Stimulated activated CD4-positive, alpha-beta T cell treated with anti-CD3 and anti-CD28 coated beads, Interleukin-15, amount 100 ng/mL, for 1 hour (primary cell): ENCODE measurements at places on chromosomes 1 and 21.

DNA sequence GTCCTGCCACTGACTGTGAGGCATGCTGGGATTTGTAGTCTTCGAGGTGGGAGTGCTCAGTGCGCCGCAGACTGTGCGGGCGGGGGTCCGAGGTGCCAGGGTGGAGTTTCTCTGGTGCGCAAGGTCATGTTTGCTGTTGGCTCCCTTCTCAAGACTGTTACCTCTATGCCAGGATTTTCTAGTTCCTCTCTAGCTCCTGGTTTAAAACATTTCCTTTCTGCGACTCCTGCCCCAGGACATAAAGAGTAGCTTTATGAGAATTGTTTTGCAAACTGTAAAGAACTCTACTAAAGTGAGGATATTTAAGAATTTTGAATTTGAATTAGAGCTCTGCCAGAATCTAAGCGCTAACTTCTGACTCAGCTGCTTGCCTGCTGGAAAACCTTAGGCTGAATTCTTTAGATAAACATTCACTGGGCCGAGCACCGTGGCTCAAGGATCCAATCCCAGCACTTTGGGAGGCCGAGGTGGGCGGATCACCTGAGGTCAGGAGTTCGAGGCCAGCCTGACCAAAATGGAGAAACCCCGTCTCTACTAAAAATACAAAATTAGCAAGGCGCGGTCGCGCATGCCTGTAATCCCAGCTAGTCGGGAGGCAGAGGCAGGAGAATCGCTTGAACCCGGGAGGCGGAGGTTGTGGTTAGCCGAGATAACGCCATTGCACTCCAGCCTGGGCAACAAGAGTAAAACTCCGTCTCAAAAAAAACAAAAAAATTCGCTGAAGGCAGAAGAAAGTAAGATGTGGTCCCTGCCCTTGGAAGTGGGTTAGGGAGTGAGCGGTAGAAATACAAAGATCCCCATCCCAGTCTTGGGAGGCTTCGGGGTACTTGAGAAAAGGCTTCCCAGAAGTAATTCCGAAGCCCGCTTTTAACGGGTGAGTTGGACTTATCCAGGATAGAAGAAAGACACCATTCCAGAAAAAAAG lies 992 bp upstream of the USP48 start:
- no peak for DNase-seq

- DNase-seq = no peak
Measured at GRCh38 chr1:50424045-50424883, 1.0 kb upstream of the DMRTA2 start.

DNA sequence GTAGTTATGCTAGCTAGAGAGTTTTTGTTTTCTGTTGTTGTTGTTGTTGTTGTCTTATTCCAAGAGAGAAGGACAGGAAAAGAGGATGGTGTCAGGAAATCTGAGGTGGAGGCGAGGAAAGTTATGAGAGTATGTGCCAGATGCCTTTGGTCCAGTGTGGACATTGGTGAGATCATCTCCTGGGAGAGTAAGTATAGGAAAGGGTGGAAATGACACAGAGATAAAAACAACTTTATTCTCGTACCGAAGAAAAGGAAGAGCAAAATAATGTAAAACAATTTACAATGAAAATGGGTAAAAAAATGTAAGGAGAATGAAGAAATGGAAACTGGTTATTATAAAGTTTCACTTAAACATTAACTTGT lies 97.4 kb upstream of the ADGRL2 start:
- DNase-seq = no peak

- DNase-seq = no peak
Measured at GRCh38 chr1:192766009-192766625, 42.7 kb upstream of the RGS2 start.

- no peak for DNase-seq
Measured at GRCh38 chr1:205356440-205357139, at the start of gene KLHDC8A. Gene KLHDC8A (minus strand): TSS chr1:205356922. CDS start chr1:205343604, 13,318 bp downstream.

DNA sequence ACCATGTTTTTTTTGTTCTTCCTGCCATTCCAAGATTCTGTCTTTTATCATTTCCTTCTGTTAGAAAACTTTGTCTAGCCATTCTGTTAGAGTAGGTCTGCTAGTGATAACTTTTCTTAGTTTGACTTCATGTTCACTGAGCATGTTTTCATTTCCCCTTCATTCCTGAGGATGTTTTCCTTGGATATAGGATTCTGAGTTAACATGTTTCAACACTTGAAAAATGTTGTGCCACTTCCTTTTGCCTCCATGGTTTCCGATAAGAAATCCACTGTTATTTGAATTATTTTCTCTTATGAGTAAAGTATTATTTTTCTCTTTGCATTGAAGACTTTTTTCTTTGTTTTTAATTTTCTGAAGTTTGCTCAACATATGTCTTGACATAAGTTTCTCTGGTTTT lies 66.7 kb downstream of the ATP1A1 start:
- no peak for DNase-seq

GRCh38 chr1:210437111-210437510 lies 108.4 kb downstream of the HHAT start:
- DNase-seq = no peak

- DNase-seq = no peak
Measured at GRCh38 chr1:200714504-200715187, 24.0 kb upstream of the CAMSAP2 start.

DNA sequence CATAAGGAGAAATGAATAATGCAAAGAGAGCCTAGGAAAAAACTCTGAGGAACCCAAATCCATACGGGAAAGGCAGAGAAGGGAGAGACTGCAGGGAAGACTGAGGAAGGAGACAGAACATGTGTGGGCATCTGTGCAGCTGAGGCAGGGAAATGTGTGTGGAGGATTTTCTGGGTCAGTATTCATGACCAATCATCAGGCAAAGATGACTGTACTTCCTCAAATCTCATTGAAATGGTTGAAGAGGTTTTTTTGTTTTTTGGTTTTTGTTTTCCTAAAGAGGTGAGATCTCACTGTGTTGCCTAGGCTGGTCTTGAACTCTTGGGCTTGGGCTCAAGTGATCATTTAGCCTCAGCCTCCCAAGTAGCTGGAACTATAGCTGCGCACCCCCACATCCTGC lies 15.7 kb downstream of the DIP2A start:
- DNase-seq = no peak

DNA sequence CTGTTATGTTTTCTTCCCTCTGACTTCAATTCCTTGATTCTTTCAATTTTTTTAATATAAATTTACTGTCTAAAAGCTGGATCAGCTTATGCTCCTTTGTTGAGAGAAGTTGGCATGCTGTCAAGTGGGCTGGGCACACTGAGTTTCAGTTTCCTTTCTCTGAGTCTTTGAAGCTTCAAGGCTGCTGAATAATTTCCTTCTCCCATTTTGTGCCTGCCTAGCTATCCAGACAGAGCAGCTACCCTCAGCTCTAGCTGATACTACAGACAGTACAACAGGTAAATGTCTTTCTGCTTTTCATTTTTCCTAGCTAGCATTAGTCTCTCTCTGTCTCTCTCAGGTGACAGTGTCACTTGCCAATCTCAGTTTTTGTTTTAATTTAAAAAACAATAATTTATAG lies at the start of gene IFI44:
TSS of gene IFI44 (plus strand) at position 204 of the 400 bp plus-strand sequence. CDS start 365 bp downstream, outside the sequence.
- DNase-seq = peak; percentile 34

GRCh38 chr1:74375376-74375775 lies 137.0 kb downstream of the LRRC53 start:
- DNase-seq = no peak

GRCh38 chr1:145690587-145691558 lies 16.3 kb downstream of the PDZK1 start:
- no peak for DNase-seq

- DNase-seq = no peak
Measured at GRCh38 chr1:197557302-197557701, 218.0 kb downstream of the DENND1B start.

DNA sequence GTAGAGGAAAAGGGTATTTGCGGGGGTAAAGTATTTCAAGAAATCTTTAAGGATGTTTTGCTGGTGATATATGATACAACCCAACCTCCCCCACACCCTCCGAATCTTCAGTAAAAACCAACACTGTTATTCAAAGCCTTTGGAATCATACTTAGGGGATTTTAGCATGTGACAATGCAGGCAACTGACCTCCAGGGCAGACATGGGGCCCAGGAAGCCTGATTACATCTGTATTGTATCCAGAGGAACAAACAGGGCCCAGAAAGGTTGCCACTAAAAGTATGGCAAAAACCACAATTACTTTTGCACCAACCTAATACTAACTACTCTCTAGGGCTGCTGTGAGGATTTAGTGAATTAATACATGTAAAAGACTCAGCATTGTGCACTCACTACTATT lies 43.9 kb upstream of the CNN3 start:
- no peak for DNase-seq

DNA sequence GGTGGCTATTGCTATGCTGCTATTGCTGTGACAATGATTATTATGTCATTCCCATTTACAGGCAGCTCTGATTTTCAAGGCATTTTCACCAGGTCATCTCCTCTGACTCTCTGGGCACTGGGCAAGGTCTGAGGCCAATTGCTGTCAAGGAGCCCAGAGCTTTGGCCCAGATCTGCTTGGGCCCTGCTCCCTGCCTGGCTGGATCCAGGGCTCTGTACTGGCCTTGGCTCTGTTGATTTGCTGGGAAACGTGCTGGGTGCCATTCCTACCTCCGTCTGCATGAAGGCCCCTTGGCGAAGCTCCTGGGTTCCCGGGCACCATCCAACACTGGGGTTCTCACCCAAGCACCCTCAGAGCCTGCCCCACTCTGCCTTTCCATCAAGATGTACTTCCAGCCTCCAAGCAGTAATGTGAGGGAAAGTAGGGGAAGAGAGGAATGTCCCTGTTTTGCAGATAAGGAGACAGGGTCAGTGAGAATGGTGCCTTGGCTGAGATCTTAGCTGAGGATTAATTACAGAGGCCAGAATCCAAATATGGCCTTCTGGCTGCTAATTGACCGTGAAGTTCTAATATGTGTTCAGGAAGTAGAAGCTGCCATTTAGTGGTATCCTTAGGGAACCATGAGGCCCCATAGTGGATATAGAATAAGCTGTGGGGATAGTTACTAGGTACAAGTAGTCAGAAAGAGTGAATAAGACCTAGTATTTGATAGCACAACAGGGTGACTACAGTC lies 63.9 kb downstream of the HTR6 start:
- no peak for DNase-seq

GRCh38 chr1:37323486-37324377 lies 150.6 kb upstream of the ZC3H12A start:
- DNase-seq = no peak

- DNase-seq = no peak
Measured at GRCh38 chr1:80217377-80217986, 1211.0 kb upstream of the ADGRL4 start.

DNA sequence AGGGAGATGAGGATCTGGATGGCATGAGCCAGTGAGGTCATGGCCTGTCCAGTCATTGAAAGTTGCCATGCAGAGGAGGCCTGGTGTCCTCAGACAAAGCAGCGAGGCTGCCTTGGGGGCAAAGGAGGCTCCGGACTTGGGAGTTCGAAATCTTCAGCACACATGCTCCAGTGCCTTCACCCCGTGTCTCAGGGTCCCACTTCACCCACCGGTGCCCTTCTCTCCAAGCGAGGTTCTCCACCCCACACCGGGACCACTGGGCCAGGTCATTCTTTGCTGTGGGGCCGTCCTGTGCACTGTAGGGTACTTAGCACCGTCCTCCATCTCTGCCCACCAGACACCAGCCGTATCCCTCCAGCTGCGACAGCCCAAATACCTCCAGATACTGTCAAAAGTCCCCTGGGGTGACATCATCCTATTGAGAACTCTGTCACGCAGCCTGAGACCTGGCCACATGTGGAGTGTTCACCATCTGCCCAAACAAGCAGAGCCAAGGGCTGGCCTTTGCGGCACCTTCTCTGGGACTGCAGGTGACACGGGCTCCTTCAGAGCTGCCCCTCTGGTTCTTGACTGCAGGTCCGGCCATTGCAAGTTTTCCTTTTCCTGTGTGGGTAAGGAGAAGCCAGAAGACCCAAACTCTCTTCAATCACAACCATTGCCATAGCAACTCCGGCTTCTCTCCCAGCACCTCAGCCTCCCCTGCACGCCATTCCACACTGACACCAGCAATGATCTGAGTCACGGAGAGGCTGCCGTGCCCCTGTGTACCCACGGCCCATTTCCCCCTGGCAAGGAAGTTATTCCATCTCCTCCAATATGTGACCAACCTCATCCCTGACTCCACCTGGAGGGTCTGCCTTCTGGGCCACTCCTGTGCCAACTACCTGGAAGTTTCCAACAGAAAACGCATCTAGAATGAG lies 20.4 kb upstream of the PDE9A start:
- no peak for DNase-seq

- DNase-seq = no peak
Measured at GRCh38 chr21:41865002-41865777, 14.0 kb downstream of the PRDM15 start.

DNA sequence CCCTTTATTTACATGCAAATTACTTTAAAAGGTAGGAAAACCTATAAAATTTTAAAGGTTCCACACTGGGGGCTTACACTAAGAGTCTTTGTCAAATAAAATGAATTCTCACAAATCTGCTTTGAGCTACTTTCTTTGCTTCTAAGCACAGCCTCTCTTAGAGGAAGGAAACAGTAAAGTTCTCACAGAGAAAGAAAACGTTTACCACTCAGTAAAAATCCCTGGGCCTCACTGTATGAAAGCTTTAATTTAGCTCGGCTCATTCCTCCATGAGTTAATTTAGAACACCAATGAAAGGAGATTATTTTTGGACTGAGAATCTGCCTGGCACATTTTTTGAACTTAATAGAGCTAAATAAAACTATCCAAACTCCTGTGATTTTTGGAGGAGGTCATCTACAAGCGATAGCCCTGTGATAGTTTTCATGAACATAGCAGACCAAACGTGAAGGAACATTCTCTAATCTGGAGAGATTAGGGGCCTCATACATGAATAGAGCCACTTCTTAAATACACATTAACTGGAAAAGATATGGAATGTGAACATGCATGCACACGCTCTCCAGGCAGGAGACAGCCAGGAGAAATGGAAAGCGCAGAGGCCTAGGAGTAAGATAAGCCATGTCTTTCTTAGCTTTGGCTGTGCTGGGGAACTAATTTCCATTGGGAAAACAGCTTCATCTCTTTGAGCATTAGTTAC lies 32.8 kb downstream of the PRRX1 start:
- DNase-seq = no peak

DNA sequence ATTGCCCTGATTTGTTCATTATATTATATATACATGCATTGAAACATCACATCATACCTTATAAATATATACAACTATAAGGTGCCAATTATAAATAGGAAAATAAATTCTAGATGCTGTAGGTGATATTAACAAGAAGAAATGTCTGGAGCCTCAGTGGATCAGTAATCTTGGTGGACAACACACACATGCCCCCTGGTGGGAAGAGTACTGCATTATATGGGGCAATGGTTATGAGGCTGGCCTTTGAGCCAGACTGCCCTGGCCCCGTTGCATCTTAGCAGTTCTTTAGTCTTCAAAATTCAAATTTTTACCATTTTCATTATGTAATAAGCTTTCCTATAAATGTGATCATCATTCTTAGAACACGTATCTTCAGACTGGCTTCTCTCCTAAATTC lies 335.0 kb upstream of the GREM2 start:
- DNase-seq = no peak

GRCh38 chr1:205375835-205376545 lies 19.3 kb upstream of the KLHDC8A start:
- no peak for DNase-seq

DNA sequence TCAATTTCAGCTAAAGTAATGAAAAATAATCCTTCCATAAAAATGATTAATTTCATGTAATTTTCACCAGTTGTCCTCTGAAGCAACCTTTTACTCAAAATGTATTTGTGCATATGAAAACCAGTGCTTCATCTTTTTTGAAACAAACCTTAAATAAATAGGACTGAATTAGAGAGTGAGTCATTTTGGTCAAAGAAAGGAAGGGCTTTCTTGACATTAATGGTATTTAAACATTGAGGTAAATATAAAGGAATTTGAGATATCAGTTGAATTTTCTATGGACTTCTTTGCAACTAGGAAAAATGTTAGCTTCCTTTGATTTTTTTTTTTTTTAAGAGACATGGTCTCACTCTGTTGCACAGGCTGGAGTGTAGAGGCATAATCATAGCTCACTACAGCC lies 38.7 kb downstream of the SNX7 start:
- no peak for DNase-seq
